ENCODE measurements at places on chromosomes 12 and 14. TPM values are rescaled to one million over a fixed set of nuclear protein-coding genes. Genes with fewer than 3 reads are reported as not detected.

PRPH gene
- 0.43 TPM for polyA plus RNA-seq

RNF212B gene
- polyA plus RNA-seq: 0.14 TPM

KCNC2 gene
- not detected for polyA plus RNA-seq

ANO2 gene
- polyA plus RNA-seq: 1.0 TPM

GALNT8 gene
- polyA plus RNA-seq: 0.46 TPM
